ENCODE measurements at places on chromosomes 6 and 20.

DNA sequence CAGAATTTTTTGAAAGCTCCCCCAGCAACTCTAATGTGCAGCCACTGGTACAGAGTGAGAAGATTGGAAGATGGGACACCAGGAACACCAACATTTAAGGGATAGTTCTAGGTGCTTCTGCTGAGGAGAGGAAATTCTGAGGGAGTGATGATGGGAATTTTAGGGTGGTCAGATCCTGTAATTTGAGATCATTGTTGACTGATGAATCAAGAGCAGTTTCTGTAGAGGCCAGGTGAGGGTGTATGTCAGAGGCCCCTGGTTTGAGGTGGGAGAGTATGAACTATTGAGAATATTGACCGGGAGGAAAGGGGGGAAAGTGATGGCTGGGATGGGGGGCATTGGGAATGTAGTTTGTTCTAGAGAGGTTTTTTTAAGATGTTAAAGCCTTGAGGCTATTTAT lies 47.2 kb downstream of the PTPRA start:
- DNase-seq, result no peak

DNA sequence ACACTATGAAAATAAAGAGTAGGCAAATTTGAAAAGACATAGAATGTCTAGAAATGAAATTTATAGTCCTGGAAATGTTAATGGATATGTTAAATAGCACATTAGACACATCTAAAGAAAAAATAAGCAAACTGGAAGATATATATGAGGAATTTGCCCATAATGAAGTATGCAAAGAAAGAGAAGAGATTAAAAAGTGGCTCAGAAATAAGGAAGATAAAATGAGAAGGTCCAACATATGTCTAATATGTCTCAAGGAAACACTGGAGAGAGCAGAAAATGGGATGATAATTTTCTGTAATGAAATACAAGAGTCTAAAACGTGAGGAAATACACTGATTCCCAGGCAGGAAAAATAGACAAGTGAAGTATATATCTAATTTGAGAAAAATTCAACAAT lies 36.6 kb upstream of the ARID1B start:
- DNase-seq, result no peak

DNA sequence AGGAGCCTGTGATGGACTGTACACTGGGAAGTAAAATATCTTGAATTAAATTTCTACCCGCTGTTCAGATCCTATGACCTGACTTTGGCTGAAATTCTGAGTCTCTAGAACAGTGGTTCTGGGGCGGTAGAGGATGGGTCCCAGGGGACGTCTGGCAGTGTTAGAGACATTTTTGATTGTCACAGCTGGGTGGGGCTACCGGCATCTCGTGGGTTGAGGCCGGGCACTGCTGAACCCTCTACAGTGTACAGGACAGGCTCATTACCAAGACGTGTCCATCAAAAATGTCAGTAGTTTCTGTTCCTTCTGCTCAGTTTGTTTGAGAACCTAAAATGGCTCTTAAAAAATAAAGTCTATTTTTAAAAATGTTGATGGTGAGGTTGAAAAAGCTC lies 11.5 kb upstream of the RPS6KA2 start:
- peak; percentile 72 for DNase-seq

DNA sequence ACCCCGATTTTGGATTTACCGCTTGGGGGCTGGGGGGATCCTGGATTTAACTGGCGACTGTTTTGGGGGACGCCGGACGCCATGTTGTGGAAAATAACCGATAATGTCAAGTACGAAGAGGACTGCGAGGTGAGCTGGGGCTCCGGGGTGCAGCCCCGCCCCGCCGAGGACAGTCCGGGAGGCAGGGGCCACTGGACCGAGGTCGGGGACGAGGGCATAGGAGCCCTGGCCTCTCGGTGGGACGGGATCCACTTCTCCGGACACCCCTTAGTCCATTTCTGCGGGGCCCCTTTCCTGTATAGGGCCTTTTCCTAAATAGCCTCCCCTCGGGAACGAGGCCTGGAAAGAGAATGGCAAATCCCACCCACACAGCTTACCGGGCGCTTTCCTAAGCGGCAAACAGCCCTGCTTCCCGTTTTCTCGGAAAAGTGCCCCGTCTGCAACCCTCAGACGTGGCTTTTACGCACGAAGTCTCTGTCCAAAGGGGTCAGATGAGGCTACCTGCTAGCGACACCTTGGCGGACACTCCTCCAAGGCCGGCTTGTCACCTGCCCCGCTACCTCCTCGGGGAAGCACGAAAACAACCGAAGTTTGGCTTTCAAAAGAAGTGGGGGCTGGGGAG lies 469 bp downstream of the TFAP2C start:
- DNase-seq, result no peak

- DNase-seq, result no peak
Observed at GRCh38 chr6:6178795-6179194, 141.7 kb downstream of the F13A1 start.

GRCh38 chr6:44662461-44663121 lies 275.1 kb downstream of the CDC5L start:
- no peak for DNase-seq

DNA sequence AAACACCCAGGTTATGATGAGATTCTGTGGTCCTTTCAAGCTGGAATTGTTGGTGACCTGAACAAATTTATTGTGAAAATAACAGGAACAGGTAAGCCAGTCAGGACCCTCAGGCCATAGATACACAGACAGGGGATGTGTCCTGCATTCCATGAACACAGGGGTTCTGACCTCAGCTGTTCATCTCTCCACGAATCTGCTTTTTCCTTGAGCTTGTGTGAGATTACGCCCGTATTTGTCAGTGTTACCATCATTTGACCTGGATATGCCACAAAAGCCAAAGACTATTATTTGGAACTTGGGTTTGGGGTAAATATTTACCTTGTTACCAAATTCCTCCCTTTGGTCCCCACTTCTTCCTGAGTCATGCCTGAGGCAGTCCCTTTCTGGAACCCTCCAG lies 288.9 kb downstream of the PREX1 start:
- DNase-seq, result no peak

GRCh38 chr6:13428583-13429405 lies 58.6 kb downstream of the GFOD1 start:
- DNase-seq, result no peak

GRCh38 chr6:108556250-108556649 lies 4.5 kb upstream of the FOXO3 start:
- DNase-seq, result no peak

DNA sequence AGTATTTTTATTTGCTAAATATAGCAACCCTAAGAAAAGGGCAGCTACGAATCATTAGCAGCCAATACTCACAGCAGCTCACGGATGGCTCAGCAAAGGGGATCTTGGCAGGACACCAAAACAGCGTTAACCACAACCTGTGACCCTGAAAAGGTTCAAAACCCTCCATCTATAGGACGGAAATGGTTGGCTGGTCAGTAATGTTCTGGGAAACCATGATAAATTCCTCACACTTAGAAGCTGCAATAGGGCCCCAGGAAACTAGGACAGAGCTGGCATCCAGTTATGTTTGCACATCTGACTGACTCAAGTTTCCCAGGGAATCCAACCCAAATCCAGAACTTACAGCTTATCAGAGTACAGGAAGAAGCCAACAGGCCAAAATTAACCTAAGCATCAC lies 30.9 kb upstream of the PTPRT start:
- DNase-seq, result no peak

DNA sequence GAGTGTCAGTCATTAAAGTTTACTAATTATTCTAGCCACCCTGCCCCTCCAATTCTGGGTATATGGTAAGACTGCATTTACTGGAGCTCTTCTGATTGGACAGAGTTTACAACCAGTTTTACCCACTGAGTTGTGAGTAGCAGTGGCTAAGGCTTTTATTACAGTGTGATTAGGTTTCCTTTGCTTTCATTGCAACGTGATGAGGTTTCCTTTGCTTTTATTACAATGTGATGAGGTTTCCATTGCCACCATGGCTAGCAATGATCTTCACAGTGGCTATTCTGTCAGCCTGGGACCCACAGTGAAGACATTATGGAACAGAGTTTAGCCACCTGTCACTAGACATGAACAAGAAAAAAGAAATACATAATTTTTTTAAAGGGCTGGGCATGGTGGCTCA lies 710.2 kb upstream of the FLRT3 start:
- no peak for DNase-seq

DNA sequence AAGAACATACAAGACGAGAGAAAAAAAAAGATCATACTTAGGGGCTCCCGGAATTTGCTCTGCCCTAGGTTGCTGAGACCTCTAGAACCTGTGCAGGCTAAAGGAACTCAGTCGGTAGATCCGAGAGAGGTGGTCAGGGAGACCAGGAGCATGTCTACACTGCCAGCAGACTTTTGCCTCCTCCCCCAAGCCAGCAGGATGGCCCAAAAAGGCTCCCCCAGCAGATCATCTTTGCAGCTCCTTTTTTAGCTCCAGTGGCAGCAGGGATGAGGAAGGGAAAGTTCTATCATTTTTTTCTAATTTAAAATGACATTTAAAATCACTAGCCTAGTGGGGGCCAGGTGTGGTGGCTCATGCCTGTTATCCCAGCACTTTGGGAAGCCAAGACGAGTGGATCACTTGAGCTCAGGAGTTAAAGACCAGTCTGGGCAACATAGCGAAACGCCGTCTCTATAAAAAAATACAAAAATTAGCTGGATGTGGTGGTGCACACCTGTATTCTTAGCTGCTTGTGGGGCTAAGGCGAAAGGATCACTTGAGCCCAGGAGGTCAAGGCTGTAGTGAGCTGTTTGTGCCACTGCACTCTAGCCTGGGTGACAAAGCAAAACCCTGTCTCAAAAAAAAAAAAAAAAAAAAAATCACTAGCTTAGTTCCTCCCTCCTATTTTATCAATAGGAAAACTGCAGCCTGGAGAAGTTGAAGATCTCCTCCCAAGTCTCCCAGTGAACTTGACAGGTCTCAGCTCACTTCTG lies 69.3 kb upstream of the MYL9 start:
- DNase-seq, result no peak

GRCh38 chr6:122098201-122098678 lies 301.2 kb upstream of the HSF2 start:
- DNase-seq, result no peak

GRCh38 chr6:167506443-167507301 lies 181.8 kb downstream of the TTLL2 start:
- DNase-seq, result no peak

DNA sequence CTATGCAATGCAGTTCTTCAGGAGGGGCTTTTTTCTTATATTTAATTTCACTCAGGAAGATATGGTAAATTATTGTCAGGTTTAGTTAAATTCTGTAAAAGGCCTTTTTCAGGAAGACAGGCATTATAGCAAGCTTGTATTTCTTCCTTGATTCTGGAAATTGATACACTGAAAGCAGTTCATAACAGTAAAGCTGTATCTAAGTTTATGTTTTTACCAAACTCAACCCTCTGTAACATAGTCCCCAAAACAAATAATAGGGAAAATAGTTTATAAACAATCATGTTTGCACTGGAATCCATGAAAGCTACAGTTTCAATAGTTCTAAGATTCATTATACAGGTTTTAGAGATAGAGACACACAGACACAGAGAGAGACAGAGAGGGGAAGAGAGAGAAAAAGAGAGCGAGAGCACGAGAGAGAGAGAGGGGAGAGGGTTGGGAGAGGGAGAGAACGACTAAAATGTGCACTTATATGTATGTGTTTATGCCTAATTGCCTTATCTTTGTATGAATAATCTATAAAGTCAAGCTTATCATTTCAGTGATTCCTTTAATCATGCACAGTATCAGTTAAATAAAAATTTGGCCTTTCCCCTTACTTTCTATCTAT lies 454.4 kb downstream of the RFPL4B start:
- no peak for DNase-seq

GRCh38 chr20:22807646-22808244 lies 223.4 kb upstream of the FOXA2 start:
- no peak for DNase-seq

DNA sequence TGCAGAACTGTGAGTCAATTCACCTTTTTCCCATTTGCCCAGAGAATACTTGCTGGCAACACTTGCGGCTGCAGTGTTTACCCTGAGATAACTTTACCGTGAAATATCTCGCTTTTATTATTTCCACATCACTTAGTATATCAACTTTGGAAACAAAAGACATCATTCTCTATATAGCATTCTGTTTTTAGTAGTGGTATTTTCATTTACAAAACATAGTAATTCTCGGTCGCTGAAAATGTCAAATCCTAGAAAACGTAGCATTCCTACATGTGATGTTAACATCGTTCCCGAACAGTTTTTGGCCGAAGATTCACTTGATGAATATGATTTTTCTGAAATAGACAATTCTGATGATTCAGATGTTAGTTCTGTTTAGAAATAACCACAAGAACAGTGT lies 52.0 kb downstream of the NHLRC1 start:
- DNase-seq, result no peak

DNA sequence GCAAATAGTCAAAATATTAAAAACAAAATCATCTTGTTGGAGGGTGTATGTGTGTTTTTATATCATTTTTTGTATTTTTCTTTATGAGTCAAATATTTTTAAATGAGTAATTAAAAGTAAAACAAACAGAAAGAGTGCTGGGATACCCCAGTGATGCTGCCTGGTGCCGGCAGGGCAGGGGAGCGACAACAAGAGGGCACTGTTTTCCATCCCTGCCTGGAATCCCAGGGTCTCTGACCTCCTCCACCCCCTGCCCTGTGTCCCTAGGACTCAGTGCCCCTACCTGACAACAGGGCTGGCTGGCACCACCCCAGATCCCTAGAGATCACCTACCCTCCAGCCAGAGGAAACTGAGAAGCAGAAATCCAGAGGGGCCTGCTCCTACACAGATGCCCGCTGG lies 41.9 kb upstream of the HMGA1 start:
- no peak for DNase-seq

GRCh38 chr6:17816921-17817611 lies 110.3 kb upstream of the NUP153 start:
- no peak for DNase-seq

- no peak for DNase-seq
Observed at GRCh38 chr6:112343390-112343789, 3.7 kb upstream of the RFPL4B start.

GRCh38 chr6:150617496-150618460 lies 18.1 kb downstream of the PLEKHG1 start:
- no peak for DNase-seq

GRCh38 chr20:63273059-63273579 lies 506 bp downstream of the ARFGAP1 start:
- DNase-seq, result no peak

- no peak for DNase-seq
Observed at GRCh38 chr6:169656546-169657283, 45.1 kb downstream of the WDR27 start.

- DNase-seq, result no peak
Observed at GRCh38 chr20:45817376-45818194, 5.1 kb downstream of the UBE2C start.

- no peak for DNase-seq
Observed at GRCh38 chr6:158569036-158569435, 9.1 kb downstream of the TMEM181 start.

GRCh38 chr20:46302106-46302505 lies 6.2 kb downstream of the CDH22 start:
- DNase-seq, result no peak

Data from stimulated activated naive B cell treated with anti-CD40 and anti-IgM and Interleukin-4, amounts not matched to agents 10 μg/mL and 1 μg/mL and 100 μg/mL, for 72 hours (primary cell).